GM12865 (cell line): ENCODE measurements at places on chromosomes 16 and 17.

- no peak for DNase-seq
Observed at GRCh38 chr17:71522383-71522782, 598.4 kb upstream of the SOX9 start.

- peak; percentile 67 for DNase-seq
Observed at GRCh38 chr17:50841949-50842354, 6.6 kb downstream of the WFIKKN2 start.

DNA sequence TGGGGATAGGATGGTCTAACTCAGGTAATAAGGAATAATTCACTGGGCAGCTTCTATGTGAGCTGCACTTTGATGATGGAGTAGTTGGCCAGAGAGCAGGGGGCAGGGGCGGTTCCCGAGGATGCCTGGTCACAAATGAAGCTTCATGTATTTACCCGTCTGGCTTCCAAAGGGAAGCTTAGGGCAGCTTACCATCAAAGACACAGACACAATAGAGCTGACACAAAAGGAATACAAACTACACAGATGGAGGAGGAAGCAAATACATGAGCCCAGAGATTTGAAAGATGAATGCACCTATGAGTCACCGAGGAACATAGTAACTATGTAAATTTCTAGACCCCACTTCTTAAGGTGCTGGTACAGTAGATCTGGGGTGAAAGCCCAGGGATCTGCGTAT lies 8.7 kb upstream of the EMP2 start:
- no peak for DNase-seq

GRCh38 chr16:57616876-57617275 lies 11.6 kb upstream of the ADGRG1 start:
- DNase-seq, result no peak

DNA sequence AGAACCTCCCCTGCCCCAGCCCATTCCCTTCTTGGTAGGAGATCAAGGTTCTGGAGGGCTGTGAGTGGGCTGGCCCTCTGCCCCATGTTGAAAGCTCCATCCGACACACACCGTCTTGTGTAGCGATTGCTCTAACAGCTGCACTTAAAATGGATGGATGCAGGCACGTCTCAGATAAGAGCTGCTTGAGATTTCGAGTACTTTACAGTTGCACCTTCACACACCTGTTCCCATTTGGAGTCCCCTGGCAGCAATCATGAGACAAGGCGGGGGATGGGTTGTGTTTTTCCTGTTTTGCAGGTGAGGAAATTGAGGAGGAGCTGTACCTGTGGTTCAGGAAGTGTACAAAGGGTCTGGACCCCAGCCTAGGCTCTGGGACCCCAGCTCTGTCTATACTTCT lies 25.6 kb upstream of the TAC4 start:
- no peak for DNase-seq

GRCh38 chr17:51231999-51232398 lies 27.9 kb downstream of the MBTD1 start:
- no peak for DNase-seq

DNA sequence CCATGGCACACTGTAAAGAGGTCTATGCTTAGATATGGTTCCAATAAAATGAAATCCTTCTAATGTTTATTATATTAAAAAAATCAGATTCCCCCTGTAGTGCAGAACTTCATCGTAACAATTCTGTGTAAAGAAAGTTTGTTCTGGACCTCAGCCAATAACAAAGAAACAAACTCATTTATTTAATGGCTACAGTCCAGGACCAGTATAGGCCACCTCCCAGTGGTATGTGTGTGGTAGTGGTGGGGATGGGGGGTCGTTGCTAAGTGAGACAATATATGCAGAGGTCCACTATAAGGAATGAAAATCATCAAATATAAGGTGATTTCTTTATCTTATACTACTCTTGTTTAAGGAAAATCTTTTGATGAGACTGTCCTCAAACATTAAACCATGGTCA lies 136.4 kb downstream of the CDK5R1 start:
- no peak for DNase-seq

- DNase-seq, result peak; percentile 79
Observed at GRCh38 chr16:2486645-2487516, 12.0 kb downstream of the TBC1D24 start.

DNA sequence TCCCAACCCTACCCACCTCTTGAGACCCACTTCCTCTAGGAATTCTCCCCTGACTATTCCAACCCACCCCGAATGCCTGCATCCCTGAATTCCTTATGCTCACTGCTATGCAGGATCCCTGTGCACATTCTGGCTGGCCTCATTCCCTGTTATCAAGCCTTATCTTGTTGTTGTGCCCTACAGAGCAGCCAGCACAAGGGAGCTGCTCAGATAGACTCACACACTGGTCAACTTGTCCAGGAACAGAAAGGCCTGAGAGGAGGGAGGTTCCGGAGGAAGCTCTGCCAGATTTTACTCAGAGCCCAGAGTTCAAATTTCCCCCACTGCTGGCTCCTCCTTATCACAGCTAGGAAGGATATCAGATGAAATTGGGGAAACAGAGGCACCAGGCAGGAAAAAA lies 24.8 kb upstream of the MYO18A start:
- DNase-seq, result no peak

- DNase-seq, result no peak
Observed at GRCh38 chr17:2060681-2061440, 6.0 kb downstream of the HIC1 start.

GRCh38 chr16:30335598-30336474 lies 19.3 kb downstream of the CD2BP2 start:
- peak; percentile 45 for DNase-seq

DNA sequence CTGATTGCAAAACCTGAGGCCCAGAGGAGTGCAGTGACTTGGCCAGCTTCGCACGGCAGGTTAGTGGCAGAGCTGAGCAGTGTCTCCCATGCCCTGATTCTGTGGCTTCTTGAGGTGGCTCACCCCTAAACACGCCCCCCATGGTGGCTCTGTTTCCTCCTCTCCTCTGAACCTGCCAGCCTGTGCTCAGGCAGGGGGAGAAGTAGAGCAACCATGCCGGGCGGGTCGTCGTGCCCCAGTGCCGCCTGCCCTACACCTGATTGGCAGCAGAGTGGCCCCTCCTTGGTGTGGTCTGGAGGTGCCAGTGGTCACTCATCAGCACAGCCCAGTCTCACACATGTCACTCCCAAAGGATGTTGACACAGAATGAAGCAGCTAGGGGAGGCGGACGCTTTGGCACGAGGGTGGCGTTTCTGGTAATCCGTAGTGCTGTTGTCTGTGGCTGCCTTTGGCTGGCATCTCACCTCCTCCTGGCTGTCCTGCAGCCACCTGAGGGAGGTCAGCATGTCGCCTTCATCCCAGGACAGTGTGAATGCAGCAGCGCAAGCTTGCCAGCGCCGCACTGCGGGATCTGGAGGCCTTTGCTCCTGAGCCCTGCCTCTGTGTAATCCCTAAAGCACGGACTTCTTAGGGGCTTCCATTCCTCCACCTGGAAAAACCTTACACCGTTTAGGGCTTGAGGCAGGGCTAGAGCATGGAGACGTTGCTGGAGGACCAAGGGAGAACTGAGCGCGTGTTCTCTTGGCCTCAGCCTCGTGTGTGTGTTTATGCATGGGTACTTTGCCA lies 294.7 kb downstream of the SEC14L1 start:
- no peak for DNase-seq

DNA sequence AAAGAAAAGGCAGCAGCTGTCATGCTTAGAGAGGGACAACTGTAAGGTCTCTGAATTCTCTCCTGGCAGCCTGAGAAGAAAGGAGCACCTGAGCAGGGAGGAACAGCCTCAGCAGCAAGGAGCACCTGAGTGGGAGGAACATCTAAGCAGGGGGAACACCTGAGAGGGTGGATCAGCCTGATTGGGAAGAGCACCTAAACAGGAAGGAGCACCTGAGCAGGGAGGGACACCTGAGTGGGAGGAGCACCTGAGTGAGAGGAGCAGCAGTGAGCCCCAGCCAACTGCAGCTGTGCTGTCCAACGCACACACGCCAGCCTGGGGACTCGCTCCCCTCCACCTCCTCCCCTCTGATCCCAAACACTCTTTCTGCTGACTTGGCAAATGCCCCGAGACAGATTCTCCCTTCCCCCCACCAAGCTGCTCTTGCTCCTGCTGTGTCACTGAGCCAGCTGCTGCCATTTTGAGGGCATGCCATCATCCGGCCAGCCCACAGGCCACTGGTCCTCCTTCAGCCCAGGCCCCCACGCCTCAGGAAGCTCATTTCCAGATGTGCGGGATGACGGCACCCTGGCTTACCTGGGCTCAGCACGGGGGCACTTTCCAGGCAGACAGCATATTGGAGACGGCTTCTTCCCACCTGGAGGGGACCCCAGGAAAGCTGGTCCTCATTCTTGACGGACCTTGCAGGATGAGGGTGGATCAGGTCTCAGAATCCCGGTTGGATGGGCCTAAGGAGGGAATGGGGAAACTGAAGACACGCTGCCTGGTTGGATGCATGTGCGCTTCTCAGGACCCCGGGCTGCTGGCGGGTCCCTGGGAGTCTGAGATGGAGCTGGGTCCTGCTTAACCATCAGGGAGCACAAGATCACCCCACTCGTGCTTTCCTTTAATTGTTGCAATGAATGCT lies 57.7 kb upstream of the RBFOX3 start:
- DNase-seq, result no peak

GRCh38 chr16:10820546-10820945 lies 2.0 kb upstream of the TVP23A start:
- no peak for DNase-seq

DNA sequence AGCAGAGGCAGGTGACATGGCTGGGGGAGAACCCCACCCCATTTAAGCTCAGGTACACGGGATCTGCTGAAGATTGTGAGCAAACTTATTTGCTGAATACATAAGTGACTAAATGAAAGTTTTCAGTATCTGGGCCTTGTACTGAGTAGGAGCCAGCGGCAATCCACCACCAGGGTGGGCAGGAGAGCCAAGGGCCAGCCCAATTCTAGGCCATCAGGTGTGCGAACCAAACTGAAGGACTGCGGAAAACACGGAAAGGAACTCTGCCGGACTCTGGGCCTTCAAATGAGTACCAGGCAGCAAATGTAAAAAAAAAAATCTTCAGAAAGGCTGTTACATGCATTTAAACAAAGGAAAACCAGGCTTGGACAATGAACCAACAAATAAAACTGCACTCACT lies 19.7 kb downstream of the ARHGAP17 start:
- no peak for DNase-seq

GRCh38 chr17:67671493-67671892 lies 46.2 kb upstream of the NOL11 start:
- no peak for DNase-seq

GRCh38 chr16:12410837-12411490 lies 392.7 kb downstream of the CPPED1 start:
- DNase-seq, result no peak

DNA sequence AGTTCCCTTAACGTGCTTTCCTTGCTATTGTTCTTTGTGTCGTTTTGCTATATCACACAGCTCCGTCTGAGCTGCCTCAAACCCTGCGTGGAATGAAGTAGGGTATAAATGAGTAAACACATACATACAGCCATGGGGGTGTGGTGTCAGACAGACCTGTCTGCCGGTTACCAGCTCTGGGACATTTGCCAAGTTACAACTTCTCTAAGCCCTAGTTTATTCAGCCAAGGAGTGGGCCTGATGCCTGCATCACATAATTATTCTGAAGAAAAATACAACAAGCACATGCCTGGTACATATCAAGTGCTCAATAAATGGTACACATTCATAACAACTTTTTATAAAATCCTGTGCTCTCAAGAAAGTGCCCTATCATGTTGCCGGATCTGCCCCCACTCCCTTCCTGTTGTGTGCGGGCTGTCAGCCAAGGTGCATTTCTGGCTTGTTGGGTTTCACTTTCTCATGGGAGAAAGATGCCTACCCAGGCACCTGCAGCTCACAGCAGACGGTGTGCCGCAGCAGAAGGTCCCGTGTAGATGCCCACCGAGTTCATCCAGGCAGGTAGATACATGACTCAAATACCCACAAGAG lies 30.5 kb downstream of the SMPD3 start:
- DNase-seq, result peak; percentile 87

DNA sequence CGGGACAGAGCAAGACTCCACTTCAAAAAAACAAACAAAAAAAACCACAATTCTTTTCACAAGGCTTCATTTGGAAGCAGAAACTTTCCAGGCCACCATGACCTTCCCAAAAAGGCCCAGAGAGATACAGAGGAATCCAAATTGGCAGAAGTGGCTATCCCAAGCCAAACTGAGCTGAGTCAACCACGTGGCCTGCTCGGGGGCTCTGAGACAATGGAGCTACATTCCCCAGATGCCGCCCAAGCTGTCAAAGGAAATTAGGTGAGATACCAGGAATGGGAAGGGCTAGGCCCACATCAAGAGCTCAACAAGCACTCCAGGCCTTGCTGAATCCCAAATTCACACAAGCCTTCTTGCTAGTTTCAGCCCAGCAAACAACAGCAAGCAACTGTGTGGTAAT lies 5.7 kb upstream of the EXOSC6 start:
- no peak for DNase-seq

- peak; percentile 68 for DNase-seq
Observed at GRCh38 chr17:65173284-65173793, 36.2 kb downstream of the RGS9 start.

DNA sequence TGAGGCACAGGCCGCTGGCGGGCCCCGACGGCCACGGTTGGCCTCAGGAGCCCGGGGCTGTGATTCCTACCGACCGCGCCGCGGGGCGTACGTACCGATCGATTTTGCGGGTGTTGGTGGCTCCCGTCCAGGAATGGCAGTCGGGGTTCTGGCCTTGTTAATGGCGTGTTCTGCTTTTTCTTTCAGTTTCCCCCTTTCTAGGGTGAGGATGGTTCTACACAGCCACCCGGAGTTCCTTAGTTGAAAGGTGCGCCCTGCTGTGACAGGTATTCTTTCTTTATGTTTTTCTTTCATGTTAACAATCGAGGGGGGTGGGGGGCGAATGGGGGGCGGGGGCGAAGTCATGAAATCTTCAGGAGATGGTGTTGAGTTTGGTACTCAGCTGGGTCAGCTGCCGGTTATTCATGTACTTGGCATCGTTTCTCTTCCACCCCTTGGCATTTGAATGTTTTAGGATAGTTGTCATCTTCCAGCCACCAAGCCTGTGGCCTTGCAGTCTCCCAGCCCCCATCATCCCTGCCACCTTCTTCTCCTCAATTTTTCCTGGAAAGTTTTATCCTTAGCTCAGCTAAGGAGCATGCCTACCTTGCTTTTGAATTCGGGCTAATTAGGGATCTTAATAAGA lies 802 bp downstream of the CYLD start:
- peak; percentile 67 for DNase-seq

DNA sequence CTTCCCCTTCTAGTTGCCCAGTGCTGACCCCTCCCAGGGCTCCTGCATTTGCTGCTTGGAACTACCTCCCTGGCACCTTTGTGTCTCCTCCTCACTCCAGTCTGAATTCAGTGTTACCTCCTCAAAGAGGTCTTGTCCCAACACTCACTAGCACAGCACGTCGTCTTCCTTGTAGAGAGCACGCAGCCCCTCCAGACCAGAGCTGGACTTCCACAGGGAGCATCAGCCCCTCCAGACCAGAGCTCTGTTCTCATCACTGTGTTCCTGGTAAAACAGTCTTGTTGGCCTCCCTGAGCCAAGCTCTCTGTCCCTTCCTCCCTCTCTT lies 27.8 kb upstream of the MGAT5B start:
- no peak for DNase-seq

DNA sequence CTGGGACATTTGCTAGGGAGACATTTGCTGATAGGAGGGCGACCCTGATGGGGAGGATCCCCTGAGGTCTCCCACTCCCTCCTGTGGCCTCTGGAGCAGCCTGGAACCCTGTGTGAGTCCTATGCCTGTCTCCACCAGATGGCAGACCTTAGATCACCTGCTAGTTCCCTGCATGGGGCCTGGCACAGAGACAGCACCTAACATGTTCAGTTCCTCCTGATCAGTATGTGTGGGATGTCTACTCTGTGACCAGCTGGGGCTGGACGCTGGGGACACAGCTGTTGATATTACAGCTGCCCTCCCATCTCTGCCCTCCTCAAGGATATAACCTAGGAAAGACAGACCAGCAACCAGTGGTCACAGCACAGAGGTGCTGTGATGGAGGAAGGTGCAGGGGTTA lies 1.1 kb upstream of the ADCY7 start:
- DNase-seq, result peak; percentile 71
